Frontal cortex (tissue), 4 donors: ENCODE measurements at places on chromosomes 11 and 22. TPM values are rescaled to one million over a fixed set of nuclear protein-coding genes. Genes with fewer than 3 reads are reported as not detected.

The KCNK4 gene
- total RNA-seq, result 1.6 TPM

The INS gene
- total RNA-seq, result not detected

The SAA4 gene
- not detected for total RNA-seq

The YPEL4 gene
- total RNA-seq, result 5.3 TPM

The MORC2 gene
- total RNA-seq, result 26.1 TPM

The NDUFV1 gene
- 182 TPM for total RNA-seq

The NPAS4 gene
- under 0.01 TPM for total RNA-seq

The BTBD18 gene
- not detected for total RNA-seq

The FGF4 gene
- not detected for total RNA-seq

The SHISA8 gene
- not detected for total RNA-seq

The OR6A2 gene
- 0.41 TPM for total RNA-seq

The MS4A15 gene
- total RNA-seq, result not detected

The RFPL2 gene
- 1.2 TPM for total RNA-seq

The CTTN gene
- 91.7 TPM for total RNA-seq

The PNPLA5 gene
- under 0.01 TPM for total RNA-seq

The ENTHD1 gene
- total RNA-seq, result under 0.01 TPM

The F2 gene
- not detected for total RNA-seq

The SLC39A13 gene
- total RNA-seq, result 8.6 TPM

The PRR33 gene
- total RNA-seq, result not detected

The RAB1B gene
- total RNA-seq, result 22.8 TPM

The PDE2A gene
- 63.2 TPM for total RNA-seq

The DDTL gene
- total RNA-seq, result 3.7 TPM

The TNNT3 gene
- total RNA-seq, result not detected
